Activated gamma-delta T cell treated with Interleukin-2 at 50 U/mL for 16 hours (primary cell): ENCODE measurements at places on chromosomes 12 and 14.

- DNase-seq, result no peak
Measured at GRCh38 chr12:130436741-130437501, 99.2 kb downstream of the PIWIL1 start.

DNA sequence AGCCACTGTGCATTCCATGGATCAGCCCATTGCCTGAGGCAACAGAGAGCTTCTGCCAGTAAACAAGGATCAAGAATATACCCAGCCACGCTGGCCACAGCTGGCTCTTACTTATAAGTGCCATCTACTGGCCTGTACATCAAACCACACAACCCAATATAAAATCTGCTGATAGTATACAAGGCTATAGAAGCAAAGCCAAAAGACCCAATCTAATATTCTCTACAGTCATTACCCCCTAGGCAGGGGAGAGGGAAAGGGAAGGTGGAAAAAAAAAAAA lies 4.4 kb upstream of the FAM186B start:
- DNase-seq, result no peak

- DNase-seq, result peak; percentile 15
Measured at GRCh38 chr12:55687746-55688145, 20.0 kb downstream of the ITGA7 start.

DNA sequence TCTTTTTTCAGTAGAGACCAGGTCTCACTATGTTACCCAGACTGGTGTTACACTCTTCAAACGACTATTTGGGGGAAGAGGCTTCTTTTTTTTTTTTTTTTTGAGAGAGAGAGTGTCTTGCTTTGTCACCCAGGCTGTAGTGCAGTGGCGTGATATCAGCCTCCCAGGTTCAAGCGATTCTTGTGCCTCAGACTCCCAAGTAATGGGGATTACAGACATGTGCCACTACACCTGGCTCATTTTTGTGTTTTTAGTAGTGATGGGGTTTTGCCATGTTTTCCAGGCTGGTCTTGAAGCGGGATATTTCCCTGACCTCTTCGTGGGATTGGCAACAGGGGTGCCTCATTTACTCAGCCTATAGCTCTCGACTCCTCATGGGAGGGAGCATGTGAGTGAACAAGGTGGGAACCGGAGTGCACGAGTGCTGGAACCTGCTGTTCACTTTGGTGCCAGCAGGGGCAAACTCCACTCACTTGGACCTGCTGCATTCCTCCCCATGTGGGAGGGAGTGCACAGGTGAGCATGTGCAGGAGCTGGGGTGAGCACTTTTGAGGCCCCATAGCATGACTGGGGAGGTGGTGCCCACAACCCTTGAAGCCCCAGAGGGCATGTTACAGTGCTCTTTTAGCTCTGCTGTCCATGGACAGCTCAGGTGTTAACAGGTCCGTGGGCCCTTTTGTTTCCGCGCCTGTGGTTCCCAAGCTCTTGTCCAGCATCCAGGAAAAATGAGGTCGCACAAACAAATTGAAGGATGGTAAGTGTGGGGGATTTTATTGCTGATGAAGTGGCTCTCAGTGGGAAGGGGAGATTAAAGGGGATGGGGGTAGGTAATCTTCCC lies 79.1 kb upstream of the HECTD1 start:
- DNase-seq, result no peak

DNA sequence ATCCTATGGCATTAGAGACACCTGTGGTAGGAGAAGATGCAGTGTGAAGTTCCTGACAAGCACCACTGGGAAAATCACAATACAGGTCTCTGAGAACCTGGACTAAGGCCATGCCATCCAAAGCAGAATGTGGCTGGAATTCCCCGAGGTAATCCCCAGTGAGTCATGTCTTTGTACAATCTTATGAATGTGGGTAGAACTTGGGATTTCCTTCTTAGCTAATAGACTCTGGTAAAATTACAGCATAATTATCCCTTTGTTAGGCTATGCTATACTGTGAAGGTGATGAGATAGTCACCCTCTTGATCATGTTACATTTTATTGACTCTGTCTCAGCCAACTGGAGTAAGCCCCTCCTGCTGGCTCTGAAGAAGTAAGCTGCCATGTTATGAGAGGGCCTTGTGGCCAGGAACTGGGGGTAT lies 224.3 kb upstream of the DCN start:
- no peak for DNase-seq

DNA sequence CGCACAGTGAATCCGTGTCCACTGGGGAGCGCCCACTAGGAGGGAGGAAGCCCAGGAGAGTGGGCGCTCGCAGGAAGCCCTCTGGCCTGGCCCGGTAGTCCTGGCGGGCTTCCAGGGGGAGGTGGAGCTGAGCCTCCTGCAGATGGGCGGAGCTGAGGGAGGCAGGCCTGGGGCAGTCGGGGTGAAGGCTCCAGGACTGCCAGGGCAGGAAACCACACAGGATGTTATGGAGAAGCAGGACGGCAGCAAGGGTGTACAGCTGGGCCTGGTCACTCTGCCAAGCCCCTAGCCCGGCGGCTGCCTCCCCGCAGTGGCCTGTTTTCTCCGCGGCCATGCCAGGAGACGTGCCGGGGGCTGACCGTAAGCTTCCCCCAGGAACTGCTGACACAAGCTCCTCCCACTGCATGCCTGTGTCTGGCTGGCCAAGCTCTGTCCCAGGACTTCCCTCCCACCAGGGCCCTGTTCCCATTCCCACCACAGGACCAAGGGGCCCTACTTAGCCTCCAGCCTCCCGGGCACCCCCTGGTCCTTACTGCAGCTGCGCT lies 143.4 kb upstream of the C14orf180 start:
- DNase-seq, result no peak

DNA sequence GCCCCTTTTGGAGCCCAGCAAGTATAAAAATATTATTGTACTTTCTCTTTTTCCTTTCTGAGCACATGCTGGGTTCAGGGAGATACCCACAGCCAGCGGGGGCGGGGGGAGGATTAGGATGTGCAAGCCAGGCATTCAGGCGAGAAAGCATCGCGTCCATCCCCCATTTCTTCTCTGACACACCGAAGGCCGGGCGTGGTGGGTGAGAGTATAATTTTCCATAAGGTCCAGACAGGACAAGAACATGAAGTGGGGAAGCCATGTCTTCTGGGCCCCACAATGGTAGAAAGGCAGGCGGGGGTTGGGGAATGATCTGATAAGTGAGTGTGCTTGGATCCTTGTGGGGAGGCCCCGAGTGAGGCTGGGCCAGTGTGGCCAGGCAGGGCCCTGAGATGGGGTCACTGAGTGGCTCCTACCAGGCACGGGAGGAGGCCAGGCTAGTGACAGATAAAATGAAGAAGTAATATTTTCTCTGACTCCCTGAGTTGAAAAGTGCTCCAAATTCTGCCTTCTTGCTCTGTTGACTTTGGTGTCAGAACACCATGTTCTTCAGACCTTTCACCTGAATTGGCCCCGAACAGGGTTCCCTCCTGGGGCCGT lies 10.7 kb upstream of the LRTM2 start:
- no peak for DNase-seq

GRCh38 chr14:91509083-91509877 lies 830 bp downstream of the PPP4R3A start:
- DNase-seq, result peak; percentile 21

- no peak for DNase-seq
Measured at GRCh38 chr14:60197629-60198303, 32.6 kb upstream of the DHRS7 start.

DNA sequence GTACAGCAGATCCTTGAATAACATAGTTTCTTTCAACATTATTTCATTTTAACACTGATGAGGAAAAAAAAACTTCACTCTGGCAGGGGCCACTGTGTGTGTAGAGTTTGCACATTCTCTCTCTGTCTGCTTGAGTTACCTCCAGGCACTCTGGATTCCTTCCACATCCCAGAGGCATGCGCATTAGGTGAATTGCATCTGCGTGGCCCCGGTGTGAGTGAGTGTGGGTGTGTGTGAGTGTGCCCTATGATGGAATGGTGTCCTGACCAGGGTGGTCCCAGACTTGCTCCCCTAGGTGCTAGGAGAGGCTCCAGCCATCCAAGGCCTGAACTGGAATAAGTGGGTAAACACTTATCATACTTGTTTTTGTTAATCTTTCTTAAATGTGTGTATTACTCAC lies 90.6 kb upstream of the LRIG3 start:
- no peak for DNase-seq

DNA sequence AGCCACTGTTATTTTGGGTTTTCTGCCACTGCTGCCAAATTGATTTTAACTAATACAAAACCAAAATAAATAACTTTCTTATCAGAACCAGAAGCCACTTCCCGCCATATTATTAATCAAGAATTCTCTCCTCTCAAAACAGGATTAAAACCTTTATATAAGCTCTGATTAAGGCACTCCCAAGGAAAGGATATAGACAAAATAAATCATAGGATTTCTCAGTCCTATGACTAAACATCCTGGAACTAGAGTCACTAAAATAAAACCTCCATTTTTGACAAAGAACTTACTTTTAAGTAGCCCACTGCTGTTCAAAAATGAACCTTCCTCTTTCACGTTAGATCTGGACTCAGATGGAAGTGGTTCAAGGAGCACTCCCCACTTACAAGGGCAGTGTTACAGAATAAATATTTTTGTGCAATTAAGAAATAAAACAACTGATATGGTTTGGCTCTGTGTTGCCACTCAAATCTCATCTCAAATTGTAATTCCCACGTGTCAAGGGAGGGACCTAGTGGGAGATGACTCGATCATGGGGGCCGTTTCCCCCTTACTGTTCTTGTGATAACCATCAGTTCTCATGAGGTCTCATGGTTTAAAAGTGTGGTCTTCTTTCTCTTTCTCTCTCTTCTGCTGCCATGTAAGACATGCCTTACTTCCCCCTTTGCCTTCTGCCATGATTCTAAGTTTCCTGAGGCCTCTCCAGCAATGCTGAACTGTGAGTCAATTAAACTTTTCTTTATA lies 26.4 kb downstream of the GXYLT1 start:
- no peak for DNase-seq

DNA sequence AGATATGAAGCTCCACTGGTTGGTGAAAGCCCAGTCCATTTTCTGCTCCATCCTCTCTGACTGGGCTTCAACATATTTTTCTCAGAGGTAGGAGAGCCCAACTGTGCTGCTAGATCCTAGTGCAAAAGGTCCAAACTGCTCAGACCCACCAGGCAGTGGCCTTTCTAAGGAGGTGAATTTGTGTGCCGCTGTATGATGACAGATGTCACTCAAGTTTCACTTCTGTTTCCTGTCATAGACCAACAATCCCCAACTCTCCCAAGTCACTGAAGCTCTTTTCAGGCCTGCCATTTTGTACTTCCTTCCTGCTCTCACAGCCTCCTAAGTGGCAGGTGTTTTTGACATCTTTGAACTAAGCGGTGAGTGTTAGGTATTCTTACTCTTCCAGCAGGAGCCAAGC lies 16.4 kb upstream of the RNASE4 start:
- no peak for DNase-seq

- DNase-seq, result no peak
Measured at GRCh38 chr12:51666696-51667095, 75.7 kb downstream of the SCN8A start.

- DNase-seq, result no peak
Measured at GRCh38 chr12:122730215-122731014, at the start of gene HCAR1. HCAR1 (minus strand) TSS chr12:122730844; CDS start chr12:122730339, 505 bp downstream.

DNA sequence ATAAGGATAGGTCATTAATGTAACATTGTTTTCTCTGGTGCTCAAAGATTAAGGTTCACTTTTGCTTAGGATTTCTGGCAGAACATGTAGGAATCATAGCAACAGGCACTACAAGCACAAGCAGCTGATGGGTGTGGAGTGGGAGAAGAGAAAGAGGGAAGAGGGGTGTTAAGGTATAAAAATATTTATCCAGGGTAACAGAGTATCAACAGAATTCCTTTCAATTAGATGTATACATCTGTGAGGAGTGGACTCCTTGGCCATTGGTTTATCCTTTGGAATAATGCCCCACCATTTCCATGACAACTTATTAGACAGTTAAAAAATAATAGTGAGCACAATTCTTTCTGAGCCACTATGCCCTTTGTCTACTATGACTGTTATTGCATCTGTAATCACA lies 388.3 kb upstream of the DDHD1 start:
- no peak for DNase-seq

- DNase-seq, result no peak
Measured at GRCh38 chr12:106123110-106123509, 15.6 kb downstream of the NUAK1 start.

- no peak for DNase-seq
Measured at GRCh38 chr14:101098641-101099040, 195.1 kb upstream of the RTL1 start.
